ENCODE measurements at places on chromosomes 3 and 15.

GRCh38 chr3:150956376-150956775 lies 16.2 kb downstream of the CLRN1 start:
- no peak for DNase-seq

- peak; percentile 31 for DNase-seq
Observed at GRCh38 chr3:172153335-172153861, 114.0 kb downstream of the FNDC3B start.

DNA sequence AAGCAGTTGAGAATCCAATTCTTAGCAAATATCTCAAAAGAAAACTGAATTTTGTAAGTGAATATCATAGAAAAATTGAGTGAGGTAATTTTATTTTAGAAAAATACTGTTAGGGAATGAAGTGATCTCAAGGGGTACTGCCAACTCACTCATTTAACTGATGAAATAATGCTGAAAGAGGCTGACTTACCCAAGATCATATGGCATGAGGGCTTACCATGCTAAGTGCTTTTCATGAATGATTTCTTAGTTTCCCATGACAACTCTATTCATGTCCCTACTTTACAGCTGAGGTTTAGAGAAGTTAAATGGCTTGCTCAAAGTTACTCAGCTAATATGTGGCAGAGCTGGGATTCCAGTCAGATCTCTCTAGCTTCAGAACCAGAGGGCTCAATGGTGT lies 30.6 kb downstream of the CCDC14 start:
- DNase-seq, result no peak

GRCh38 chr3:16028604-16029003 lies 145.9 kb upstream of the GALNT15 start:
- no peak for DNase-seq

DNA sequence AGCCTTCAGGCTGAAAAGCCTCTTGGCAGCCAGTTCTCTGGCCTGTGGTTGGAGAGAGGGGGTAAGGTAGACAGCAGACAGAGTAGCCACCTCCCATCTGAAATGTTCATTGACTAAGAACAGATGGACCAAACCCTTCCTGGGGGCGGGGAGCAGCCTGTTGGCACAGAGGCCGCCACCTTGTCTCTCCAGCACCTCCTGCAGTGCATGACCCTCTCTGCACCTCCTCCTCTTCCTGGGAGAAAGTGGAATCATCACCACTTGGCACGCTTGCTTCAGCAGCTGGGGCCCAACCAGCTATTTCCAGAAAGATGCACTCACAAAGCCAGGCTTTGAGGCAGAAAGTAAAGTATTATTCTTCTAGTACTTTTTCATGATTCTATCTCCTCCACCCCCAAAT lies 313.4 kb upstream of the CHRM5 start:
- no peak for DNase-seq

- no peak for DNase-seq
Observed at GRCh38 chr3:176293276-176293675, 904.0 kb downstream of the TBL1XR1 start.

DNA sequence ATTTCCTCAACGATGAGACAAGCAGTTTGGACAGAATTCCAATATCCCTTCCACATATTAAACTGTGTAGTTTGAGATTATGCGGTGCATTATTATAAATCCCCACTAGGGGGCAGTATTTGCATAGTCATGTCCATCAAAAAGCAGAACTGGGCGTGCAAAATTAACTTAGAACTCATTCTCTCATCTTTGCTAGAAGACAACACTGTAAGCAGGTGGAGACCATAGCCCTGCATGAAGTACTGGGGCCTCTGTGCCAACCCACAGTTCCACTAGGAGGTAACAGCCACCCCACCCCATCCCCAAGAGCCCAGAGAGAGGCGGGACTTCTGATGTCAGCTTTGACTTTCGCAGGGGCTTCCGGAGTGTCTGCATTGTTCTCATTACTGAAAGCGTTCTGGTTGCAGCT lies 106.6 kb upstream of the TMC3 start:
- DNase-seq, result no peak

DNA sequence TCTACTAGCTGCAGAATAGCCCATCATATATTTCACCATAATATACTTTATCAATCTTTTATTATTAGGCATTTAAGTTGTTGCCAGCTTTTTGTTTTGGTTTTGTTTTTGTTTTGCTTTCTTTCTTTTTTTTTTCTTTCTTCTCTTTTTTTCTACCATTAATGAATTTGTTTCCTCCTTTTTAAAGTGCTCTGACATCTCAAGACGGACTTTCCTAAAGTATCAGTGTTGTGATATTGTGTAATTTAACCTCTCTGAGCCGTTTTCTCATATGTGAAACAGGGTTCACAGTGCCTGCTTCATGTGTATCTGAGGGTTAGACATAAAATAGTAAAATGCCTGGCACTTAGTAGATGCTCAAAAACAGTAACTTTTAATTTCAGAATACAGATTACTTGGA lies 109.5 kb upstream of the IL12A start:
- DNase-seq, result no peak

- DNase-seq, result no peak
Observed at GRCh38 chr3:155895379-155895900, 25.0 kb downstream of the GMPS start.

DNA sequence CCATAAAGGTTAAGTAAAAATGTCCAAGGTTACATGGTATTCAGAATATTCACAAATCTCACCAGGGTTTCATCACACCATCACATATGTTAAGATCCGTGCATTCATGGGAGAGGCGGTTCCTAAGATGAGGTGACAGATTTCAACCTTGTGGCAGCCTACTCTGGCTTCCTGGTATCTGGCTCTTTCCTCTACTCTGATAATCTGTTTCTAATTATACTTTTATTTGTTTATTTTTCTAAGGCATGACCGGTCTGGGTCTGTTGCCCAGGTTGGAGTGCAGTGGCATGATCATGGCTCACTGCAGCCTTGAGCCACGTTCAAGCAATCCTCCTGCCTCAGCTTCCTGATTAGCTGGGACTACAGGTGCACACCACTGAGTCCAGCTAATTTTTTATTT lies 34.4 kb downstream of the RAF1 start:
- DNase-seq, result no peak

DNA sequence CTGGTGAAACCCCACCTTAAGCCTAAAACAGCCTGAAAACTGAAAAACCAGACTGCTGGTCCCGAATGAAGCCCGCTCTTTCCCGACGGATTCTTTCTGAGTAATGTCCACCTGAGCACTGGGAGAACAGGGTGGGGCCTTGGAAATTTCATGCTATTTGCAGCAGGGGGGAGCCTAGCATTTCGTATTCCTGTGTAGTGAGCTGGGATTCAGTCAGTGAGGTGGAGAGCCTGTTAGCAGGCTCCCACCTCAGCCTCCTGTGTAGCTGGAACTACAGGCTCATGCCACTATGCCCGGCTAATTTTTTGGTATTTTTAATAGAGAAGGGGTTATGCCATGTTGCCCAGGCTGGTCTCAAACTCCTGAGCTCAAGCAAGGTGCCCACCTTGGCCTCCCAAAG lies 74.7 kb downstream of the CMTM8 start:
- DNase-seq, result no peak

GRCh38 chr3:127479449-127479848 lies 111.1 kb downstream of the TPRA1 start:
- DNase-seq, result no peak

DNA sequence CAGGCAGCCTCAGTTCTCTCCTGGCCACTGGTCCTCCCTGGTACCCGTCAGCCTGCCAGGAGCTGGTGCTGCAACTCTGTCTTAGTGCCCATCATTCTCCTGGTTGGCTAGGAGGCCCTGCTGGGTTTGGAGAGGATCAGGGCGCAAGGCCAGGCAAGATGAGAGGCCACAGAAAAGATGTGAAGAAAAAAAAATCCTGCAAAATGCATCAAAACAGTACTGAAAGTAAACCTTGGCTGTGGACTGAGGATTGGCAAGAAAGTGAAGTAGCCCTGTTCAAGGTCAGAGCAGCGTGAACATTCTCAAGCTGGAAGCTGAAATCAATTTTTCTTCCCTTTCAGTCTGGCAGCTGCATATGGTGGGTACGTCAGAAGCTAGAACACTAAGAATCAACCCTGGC lies 74.2 kb downstream of the GTF2E1 start:
- DNase-seq, result no peak

DNA sequence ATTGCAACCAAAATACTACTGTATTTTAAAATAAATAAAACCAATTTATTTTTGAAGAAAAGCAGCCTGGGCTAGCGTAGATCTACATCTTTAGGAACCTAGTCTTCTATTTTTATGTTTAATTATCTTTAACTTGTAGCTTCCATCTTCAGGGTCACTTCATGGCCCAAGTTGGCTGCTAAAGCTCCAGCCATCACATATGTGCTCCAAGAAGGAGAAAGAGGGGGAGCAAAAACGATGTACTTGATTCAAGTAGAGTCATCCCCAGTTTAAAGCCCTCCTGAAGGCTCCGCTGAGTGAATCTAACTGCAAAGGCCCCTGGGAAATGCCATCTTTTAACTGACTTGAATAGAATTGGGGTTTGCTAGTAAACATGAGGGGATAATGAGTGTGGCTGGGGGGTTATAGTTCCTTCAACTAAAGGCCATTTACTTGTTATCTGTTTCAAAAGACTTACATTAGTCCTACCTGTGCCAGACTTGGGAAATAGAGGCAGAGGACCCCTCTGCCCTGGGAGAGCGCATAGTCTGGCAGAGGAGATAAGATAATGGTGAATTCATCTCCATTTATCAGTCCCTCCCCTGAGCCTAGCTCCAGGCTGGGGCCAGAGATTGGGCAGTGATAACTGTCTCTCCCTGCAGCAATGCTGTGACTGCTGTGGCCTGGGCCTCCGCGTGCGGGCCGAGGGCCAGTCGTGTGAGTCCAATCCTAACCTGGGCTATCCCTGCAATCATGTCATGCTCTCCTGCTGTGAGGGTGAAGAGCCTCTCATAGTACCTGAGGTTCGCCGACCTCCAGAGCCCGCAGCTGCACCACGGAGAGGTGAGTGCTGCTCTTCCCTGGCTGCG lies 64.6 kb downstream of the FBLN2 start:
- no peak for DNase-seq

GRCh38 chr15:57992761-57993355 lies 72.7 kb downstream of the ALDH1A2 start:
- no peak for DNase-seq

DNA sequence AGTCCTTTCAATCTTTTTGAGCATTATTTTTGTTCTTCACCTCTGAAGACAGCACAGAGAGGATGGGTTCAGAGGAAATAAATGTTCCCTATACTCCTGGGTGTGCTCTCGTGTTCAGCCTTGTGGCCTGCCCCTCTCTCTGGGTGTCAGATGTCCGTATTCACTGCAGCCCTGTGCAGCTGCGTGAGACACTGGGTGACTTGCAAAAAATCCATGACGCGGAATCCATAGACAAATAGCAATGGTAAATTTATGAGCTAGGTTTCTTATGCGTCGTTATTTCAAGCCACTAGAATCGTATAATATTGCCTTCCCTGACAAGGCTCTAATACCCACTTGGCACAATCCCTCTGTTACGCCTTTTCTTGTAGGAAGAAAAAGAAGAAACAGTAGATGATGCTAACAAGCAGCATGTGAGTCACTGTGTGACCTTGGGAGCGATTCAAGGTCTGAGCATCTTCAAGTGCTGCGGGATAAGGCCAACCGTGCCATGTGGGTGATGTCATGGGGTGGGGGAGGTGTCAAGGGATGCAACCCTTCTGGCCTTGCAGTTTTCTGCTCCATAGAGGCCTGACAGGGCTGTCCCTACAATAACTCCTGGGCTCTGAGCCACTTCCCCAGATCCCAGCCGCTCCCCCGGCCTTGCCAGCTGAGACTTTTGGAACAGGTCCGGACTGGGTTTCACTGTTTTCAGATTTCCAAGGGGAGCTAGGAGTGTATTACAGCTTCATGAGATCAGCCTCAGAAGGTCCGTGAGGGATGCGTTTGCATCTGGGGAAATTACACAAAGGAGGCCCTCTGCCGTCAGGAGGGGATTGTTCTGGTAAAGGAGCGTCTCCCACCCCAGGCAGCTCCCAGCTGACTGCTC lies 47.6 kb upstream of the POMGNT2 start:
- no peak for DNase-seq

GRCh38 chr15:50786438-50786837 lies 20.9 kb upstream of the SPPL2A start:
- no peak for DNase-seq

- DNase-seq, result no peak
Observed at GRCh38 chr3:131849616-131850015, 185.2 kb downstream of the CPNE4 start.

GRCh38 chr15:69604072-69604411 lies 151.4 kb downstream of the RPLP1 start:
- no peak for DNase-seq

GRCh38 chr3:143806038-143806437 lies 42.2 kb downstream of the SLC9A9 start:
- no peak for DNase-seq

GRCh38 chr3:123140550-123140949 lies 61.2 kb upstream of the SEC22A start:
- DNase-seq, result no peak

DNA sequence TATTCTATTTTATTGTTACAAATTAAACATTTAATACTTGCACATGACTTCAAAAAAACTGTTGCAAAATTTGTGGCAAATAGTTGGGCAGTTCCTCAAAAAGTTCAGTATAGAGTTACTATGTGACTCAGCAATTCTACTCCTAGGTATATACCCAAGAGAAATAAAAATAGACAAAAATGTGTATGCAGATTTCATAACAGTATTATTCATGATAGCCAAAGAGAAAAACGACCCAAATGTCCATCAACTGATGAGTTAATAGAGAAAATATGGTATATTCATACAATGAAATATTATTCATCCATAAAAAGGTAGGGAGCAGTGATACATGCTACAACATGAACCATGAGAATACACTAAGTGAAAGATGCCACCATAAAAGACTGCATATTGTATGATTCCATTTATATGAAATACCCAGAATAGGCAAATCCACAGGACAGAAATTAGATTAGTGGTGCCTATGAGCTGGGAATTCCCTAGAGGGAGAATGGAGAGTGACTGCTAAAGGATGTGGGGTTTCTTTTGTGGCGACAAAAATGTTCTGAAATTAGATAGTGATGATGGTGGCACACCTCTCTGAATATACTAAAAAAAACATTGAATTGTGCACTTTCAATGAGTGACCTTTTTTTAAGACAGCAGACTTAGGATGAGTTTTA lies 31.6 kb upstream of the CLASP2 start:
- DNase-seq, result no peak

DNA sequence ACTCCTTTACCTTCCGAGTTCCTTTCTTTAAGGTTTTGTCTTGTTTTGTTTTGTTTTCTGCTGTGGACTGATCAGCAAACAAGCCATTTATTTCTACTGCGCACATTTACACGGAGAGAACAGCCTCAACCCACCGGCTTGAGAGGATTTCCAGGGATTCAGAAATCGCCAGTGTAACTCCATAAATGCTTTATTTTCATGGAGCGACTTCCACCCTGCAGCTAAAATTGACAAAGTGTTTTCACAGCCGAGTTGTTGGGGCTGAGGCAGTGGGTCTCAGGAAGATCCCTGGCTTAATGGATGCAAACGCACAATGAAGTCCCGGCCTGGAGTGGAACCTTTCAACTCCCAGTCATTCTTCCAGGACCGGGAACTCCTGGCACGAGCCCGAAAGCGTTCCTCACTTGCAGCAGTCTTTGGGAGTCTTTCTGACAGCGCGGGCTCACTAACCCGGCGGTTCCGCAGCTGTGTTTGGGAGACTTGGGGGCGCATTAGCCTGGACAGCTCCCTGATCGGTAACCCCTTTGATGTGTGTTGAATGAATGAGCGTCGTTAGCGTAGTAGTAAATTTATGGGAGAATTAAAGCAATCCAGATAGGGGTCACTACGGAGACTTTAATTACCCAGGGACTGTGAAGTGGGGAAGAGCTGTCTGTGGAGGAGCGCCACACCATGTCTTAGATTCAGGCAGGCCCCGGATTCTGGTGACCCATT lies 785 bp upstream of the MYRIP start:
- DNase-seq, result no peak

GRCh38 chr3:171660188-171660587 lies 150.1 kb downstream of the PLD1 start:
- no peak for DNase-seq
